Stomach (tissue), 19 donors: ENCODE measurements at places on chromosomes 3 and 15. TPM values are rescaled to one million over a fixed set of nuclear protein-coding genes. Genes with fewer than 3 reads are reported as not detected.
A peak's percentile ranks its signal among the peaks of the same experiment; 100 is the strongest.

ZNF860 gene
- not detected for total RNA-seq

ARPP21 gene
- total RNA-seq = not detected

CPLX3 gene
- total RNA-seq = not detected

ZBED2 gene
- total RNA-seq = not detected

GOLGA6L10 gene
- 10.4 TPM for total RNA-seq

DNA sequence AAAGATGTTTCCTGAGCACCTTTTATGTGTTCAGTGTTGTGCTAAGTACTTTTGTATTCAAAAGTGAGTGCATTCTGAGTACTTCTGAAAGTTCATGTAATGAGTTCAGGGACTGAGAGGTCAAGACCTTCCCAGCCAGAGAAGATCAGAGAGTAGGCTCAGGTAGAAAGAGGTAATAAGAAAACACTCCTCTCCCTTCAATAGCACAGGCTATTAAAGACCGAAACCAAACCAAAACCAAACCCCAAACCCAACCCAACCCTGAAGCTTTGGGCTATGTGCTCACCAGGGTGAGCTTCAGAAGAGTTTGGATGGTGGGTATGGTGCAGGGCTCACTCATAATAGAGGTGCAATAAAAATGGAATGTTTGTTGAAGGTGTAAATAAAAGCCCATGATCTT is 76.7 kb upstream of the FAM3D start:
- no peak for DNase-seq

GRCh38 chr3:24686808-24687207 is 192.2 kb upstream of the THRB start:
- no peak for DNase-seq

DNA sequence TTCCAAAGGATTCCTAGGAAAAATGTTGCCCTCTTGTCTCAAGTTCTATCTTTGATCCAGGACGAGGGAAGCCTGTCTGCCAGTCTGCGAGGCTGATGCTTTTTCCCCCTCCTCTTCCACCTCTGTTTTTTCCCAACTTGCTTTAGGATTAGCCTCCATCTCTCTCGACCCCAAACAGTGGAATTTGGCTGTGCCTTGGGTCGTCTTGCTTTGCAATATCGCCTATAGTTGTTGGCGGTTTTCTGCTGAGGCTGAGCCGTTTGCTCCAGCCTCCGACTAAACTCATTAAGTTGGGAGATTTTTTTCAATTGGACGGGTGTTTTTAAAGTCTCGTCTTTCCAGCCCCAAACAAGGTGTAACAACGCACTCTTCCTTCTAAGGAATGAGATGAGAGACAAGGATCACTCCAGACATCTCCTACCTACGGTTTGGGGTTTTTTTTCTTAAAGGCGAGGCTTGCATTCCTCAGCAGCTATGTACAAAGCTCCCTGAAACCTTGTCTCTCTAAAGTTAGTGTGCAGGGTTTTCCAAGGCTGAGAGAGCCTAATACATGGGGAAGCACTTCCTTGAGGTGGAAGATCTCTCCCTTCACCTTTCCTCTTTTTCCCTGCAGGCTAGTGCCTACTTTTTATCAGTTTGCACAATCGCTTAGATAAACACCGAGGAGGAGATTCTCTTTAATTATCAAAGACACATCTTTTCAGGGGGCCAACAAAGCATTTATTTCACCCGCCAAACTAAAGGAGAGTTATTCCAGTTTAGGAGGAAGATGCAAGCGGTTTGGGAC is 4.8 kb upstream of the NR2F2 start:
- peak; percentile 55 for DNase-seq

DNA sequence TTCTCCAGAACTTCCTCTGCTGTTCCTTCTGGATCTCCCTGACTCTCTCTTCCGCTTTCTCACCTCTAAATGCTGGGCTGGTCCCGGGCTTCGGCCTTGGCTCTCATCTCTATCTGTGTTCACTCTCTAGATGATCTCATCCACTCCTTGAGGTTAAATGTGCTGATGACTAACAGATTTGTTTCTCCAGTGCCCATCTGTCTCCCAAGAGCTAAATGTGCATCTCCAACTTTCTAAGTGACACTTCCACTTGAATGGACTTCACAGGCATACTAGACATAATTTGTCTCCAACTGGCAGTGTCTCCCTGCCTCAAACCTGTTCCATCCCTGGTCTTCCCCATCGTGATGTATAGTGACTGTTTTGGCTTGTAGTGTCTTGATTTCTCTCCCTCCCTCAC is 95.3 kb downstream of the ITPR1 start:
- DNase-seq = no peak

DNA sequence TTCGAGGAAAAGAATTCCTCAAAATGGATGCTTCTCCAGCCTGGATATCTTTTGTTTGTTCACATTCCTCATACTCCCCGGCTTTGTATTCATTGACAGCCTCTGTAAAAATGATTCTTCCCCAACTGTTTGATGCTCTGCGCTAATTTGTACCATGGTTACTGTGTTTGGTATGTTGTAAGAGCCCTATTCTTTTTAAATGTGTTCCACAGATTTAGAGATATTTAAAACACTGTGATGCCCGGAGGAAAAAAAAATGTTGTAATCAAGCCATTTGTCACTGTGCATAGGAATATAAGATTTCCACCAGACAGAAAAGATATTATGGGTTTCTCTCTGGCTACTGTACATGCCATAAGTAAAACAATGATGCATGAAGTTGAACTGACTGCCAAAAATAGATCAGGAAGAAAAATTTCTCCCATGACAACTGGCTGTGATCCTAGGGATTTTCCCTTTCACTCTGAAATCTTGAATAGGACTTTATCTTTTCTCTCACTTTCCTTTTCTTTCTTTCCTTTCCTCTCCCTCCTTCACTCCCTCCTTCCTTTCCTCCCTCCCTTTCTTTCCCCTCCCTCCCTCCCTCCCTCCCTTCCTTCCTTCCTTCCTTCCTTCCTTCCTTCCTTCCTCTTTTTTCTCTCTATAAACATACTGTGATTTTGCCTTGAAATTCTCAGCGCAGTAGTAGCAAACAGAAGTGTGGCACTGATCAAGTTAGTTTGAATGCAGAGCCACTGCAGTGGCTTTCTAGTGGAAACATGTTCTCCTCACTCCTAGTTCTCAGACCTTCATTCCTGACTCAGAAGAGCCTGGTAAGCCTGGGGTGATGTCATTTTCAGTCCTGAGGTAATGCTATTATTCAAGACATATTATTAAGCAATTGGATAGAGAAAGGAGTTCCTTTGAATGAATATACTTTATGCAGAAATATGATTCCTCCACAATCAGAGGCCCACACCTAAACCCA is 254.9 kb upstream of the TBL1XR1 start:
- DNase-seq = peak; percentile 67

DNA sequence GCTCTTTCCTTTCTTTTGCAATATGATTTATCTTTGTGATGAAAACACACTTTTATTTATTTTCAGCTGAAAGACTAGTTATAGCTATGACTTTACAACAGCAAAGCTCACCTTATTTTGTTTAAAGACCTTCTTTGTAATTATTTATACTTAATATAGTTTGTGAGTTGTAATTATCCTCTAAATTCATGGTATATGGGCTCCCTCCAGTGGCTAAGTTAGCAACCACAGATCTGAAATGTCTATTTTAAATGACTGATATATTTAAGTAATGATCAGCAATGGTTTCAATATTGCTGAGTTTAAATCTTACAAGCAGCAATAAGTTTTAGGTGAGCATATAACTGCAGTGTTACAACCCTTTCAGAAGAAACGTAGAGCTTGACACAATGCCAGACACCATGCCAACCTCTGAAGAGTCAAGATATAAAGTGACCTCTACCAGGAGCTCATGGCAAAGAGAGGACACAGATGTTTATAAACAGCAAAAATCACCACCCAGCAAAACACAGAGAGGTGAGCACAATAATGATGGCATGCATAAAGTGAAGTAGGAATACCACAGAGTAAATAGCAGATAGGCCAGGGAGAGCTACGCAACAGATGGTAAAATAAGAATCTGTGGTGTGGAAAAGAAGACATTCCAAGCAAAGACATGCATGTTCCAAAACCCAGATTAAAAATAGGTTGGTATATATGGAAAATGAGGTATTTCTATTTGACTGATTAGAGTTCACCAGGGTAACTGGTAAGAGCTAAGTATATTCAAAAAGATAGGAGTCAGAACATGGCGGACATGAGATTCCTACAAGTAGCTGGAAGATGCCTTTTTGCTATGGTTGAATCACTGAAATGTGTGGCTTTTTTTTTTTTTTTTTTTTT is 143.7 kb upstream of the ZNF385D start:
- no peak for DNase-seq
